Aortic smooth muscle cell (primary cell): ENCODE measurements at places on chromosomes 2 and 18. TPM values are rescaled to one million over a fixed set of nuclear protein-coding genes. Genes with fewer than 3 reads are reported as not detected.

The CRACDL gene
- total RNA-seq = 0.12 and 0.13 TPM in 2 replicates

The CFAP210 gene
- under 0.01 TPM in 1 of 2 replicates, not detected in the other for total RNA-seq

The SLC19A3 gene
- 0.06 and 0.40 TPM in 2 replicates for total RNA-seq

The GCG gene
- total RNA-seq = not detected in 2 replicates

The TGFA gene
- total RNA-seq = 0.06 TPM in 1 of 2 replicates, not detected in the other

The PRKAG3 gene
- 0.40 and 1.9 TPM in 2 replicates for total RNA-seq

The SEPTIN2 gene
- total RNA-seq = 551 and 552 TPM in 2 replicates

The MYO5B gene
- total RNA-seq = 0.06 and 0.13 TPM in 2 replicates
